ENCODE measurements at places on chromosomes 2 and 18. TPM values are rescaled to one million over a fixed set of nuclear protein-coding genes. Genes with fewer than 3 reads are reported as not detected.

The RAD51AP2 gene
- not detected for total RNA-seq

The DLGAP1 gene
- total RNA-seq, result 0.12 TPM

The USP40 gene
- 46.9 TPM for total RNA-seq

The RNU2-63P gene
- total RNA-seq, result not detected

The ALK gene
- total RNA-seq, result under 0.01 TPM

The KLHL14 gene
- total RNA-seq, result not detected

The ABCG8 gene
- not detected for total RNA-seq

The TSPYL6 gene
- total RNA-seq, result not detected

The SCN7A gene
- 0.12 TPM for total RNA-seq

Measured in uterine smooth muscle cell (primary cell).